BJ (cell line): ENCODE measurements at places on chromosomes 3 and 15. TPM values are rescaled to one million over a fixed set of nuclear protein-coding genes. Genes with fewer than 3 reads are reported as not detected.
A peak's percentile ranks its signal among the peaks of the same experiment; 100 is the strongest.

- no peak for DNase-seq
Observed at GRCh38 chr3:186783731-186784515, 546 bp downstream of the EIF4A2 start.

ERC2 gene
- polyA plus RNA-seq = 0.07 and 0.40 TPM in 2 replicates

GRCh38 chr15:92643849-92644815 lies 11.4 kb downstream of the FAM174B start:
- DNase-seq = no peak

- DNase-seq = no peak
Observed at GRCh38 chr15:74845581-74845980, 2.6 kb upstream of the ULK3 start.

DNA sequence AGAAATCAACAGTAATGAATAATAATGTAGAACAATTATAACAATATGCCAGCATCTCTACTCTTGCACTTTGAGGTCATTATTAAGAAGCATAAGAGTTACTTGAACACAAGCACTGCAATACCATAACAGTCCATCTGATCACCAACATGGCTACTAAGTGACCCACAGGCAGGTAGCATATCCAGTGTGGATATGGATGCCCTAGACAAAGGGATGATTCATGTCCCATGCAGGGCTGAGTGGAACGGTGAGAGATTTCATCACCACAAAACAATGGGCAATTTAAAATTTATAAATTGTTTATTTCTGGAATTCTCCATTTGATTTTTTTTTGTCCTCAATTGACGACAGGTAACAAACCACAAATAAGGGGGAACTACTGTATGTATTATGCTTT lies 107.7 kb upstream of the TSC22D2 start:
- DNase-seq = no peak

DNA sequence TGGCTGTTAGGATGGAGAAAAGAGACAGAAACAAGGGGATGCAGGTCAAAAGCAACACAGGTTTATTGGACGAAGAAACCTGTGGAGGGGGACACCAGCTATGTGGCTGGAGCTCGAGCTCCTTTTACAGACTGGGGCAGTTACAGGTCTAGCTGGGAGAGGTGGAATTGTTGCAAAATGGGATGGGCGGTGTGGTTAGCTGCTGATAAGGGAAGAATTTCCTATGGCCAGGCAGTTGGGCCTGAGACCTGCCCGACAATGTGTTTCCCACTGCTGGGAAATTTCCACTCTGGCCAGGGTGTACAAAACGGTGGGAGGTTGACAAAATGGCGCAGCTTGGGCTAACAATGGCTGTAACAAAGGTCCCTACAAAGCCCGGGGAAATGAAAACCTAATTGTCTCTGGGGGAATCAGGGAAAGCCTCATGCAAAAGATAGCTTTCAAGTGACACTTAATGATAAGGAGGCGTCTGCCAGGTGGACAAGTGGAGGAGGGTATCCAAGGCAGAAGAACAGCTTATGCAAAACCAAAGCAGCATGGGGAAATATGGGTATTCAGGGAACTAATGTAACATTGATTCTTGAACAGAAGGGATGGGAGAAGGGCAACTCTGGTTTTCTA lies 137.4 kb upstream of the SGO1 start:
- no peak for DNase-seq

DNA sequence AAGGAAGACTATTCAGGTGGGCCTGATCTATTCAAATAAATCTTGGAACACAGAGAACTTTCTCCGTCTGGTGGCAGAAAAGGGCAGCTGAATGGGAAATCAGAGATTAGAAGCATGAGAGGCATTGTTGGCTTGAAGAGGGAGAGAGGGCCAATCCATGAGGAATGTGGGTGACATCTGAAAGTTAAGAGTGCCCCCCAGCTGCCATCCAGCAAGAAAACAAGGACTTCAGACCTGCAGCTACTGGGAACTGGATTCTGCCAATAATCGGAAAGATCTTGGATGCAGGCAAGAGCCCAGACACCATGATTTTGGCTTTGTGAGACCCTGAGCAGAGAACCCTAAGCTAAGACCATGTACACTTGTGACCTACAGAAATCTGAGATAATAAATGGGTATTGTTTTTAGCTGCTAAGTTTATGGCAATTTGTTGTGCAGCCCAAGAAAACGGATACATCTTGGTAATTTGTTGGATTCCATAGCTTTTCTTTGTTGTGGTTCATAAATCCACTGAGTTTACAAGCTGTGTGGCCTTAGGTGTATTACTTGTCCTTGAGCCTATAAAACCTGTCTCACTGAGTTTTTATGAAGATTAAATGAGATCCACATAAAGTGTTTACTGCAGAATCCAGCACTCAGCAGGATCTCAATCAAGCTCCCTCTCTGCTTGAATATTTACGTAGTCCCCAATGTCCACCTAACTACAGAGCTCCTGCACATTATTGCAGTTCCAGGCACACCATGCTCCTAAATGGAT lies 82.1 kb upstream of the PRTG start:
- no peak for DNase-seq

PLOD2 gene
- 33.2 and 85.8 TPM in 2 replicates for polyA plus RNA-seq

SAMD7 gene
- polyA plus RNA-seq = not detected in 2 replicates

GRCh38 chr3:128875556-128876120 lies 3.8 kb upstream of the ACAD9 start:
- DNase-seq = no peak

SMCO1 gene
- polyA plus RNA-seq = not detected in 2 replicates

DNA sequence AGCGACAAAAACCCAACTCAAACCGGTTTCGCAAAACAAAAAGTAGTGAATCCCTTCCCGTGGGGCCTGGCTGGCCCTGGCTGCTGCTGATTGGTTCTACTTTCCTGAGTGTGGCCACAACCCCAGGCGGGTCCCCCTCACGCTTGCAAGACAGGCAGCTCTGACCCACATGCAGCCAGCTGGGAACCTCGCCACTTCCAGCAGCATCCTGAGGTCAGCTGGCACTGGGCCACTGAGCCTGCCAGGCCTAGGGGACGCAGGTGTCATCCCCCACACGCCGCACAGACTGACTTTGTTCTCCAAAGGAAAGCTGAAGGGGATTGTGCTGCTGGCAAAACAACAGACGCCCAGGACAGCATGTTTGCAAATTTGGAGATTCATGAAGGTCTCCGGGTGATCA lies 111.1 kb downstream of the TPRA1 start:
- DNase-seq = no peak

DNA sequence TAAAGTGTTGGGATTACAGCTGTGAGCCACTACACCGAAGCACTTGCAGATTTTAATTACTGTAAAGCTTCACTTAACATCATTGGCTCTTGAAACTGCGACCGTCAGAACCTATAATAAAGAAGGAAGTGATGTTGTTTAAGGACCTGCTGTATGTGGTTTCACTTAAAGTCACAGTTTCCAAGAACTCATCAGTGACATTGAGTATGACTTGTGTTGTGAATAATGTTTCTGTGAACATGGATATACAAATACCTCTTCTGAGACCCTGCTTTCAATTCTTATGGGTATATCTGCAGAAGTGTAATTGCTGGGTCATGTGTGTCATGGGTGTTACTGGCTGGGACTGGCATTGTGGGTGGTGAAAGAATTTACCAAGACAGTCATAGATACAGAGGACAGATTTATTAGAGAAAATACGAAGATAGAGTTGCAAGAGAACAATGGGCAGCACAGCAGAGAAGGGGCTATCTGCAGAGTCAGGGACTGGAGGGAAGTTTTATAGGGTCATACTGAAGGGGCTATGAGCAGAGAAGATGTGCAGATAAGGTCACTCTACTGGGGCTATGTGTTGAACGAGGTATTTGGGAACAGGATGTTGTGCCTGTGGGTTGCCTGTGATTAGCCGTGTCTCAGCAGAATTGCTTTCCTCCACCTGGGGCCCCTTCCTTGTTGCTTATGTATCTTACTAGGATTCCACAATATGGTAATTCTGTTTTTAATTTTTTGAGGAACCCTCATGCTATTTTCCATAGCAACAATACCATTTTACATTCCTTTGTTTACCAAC lies 4.5 kb downstream of the NDUFB5 start:
- no peak for DNase-seq

SLC22A14 gene
- 0.15 and 0.33 TPM in 2 replicates for polyA plus RNA-seq

- no peak for DNase-seq
Observed at GRCh38 chr3:78858174-78858573, 909.6 kb downstream of the ROBO1 start.

- no peak for DNase-seq
Observed at GRCh38 chr3:1666865-1667264, 431.8 kb upstream of the CNTN4 start.

DNA sequence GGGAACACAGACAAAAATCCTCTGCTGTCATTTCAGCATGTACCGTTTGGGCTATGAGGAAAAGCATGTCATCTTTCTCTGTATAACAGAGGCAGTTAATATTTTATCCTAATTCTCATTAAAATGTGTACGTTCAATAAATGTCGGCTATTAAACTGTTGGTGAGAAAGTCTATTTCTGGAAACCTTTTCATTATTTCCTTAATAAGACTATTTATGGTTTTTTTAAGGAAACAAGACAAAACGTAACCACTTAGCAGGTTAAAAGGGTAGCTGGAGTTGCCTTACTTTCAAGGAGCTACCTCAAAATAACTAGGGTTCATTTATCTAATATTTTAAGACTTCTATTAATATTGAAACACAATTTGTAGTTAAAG lies 1.8 kb upstream of the STT3B start:
- DNase-seq = no peak

DNA sequence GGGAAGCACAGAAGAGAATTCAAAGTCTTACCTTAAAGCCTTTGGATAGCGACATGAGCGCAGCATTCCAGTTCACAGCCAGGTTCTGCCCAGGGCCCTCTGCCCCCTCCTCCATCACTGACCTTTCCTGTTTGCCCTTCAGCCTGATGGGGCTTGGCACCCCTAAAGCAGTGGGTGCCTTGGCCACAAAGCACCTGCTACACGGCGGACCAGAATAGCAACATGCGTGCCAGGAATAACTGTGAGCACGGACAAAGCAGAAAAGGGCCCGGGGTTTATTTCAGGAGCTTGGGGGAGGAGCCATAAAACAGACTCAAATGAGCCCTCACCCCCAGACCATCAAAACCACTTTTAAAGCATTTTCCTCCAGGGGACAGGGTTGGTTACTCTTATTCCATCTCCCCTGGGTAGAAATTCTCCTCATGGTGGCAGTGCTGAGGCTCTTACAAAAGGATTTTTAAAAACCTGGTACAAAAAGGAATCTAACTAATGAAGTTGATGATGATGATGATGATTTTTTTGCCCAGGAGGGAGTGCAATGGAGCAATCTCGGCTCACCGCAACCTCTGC lies 135.4 kb downstream of the KLF13 start:
- no peak for DNase-seq

TERC gene
- 0.18 TPM in 1 of 2 replicates, not detected in the other for polyA plus RNA-seq

- no peak for DNase-seq
Observed at GRCh38 chr3:124035463-124036121, 43.7 kb upstream of the ROPN1 start.

DNA sequence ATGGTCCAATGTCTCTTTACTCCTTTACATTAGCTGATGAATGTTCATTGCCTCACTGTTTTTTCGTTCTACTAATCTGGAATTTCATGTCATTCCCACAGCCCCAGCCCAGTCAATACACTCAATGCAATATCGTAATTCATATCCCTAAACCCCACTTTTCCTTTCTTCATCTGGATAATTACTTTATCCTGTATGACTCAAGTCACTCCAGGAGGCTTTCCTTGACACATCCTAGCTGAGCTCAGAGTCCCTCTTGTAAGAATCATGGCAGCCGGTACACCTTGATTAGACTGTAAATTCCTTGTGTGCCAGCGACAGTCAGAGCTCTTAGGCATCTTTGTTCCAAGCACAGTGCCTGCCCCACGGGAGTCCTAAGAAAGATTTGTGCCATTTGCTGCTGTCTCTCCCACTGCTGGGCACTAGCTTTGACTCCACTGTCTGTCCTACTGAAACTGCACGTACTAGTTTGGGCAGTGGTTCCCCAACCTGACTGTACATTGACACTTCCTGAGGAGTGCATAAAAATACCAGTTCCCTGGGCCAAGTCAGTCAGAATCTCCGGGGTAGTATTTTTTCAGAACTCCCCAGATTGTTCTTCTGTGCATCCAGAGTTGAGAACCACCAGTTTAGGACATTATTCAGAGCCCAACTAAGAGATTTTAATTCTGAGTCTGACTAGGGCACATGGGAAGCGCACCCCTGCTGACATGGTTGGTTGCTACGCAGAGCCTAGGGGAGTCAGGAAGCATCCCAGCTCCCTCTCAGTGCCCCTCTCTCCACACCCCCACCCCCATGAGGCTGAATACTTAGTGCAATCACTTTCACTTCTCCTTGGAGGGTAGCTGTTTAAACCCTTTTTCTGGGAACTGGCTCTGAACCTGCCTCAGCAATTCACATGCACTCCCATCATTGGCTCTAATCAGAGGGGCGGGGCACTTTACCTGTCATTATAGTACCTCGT lies 19.5 kb upstream of the C3orf70 start:
- no peak for DNase-seq

GRCh38 chr3:176328666-176329065 lies 868.6 kb downstream of the TBL1XR1 start:
- no peak for DNase-seq

- DNase-seq = peak; percentile 79
Observed at GRCh38 chr15:55250392-55250791, 39.2 kb downstream of the RAB27A start.

- no peak for DNase-seq
Observed at GRCh38 chr15:78938658-78939488, 6.0 kb downstream of the CTSH start.

ZDHHC23 gene
- polyA plus RNA-seq = 2.1 and 2.5 TPM in 2 replicates

C3orf38 gene
- 8.3 and 17.7 TPM in 2 replicates for polyA plus RNA-seq

GRCh38 chr3:183822631-183823030 lies 2.7 kb downstream of the MAP6D1 start:
- DNase-seq = no peak

DNA sequence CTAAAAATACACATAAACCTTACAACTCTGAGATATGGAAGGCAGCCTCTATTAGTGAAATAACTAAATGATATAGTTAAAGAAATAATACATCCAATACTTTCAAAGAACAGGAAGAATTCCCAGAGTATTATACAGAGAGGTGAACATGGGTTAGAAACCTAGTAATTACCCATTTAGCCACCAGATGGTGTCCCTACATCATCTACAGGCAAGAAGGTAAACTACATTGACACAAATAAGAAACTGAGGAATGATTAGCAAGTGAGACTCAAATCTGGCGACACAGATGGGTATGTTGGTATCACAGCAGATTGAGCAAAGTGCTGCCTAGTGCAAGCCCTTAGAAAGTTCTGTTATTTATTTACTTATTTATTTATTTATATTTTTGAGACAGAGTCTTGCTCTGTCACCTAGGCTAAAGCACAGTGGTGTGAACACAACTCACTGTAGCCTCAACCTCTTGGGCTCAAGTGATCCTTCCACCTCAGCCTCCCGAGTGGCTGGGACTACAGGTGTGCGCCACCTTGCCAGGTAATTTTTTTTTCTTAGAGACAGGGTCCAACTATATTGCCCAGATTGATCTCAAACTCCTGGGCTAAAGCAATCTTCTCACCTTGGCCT lies 28.2 kb downstream of the NEK4 start:
- DNase-seq = no peak

GRCh38 chr15:53710906-53711305 lies 48.6 kb downstream of the WDR72 start:
- DNase-seq = no peak
